ENCODE measurements at places on chromosomes 6 and 20. TPM values are rescaled to one million over a fixed set of nuclear protein-coding genes. Genes with fewer than 3 reads are reported as not detected.

The KIF13A gene
- 20.8 TPM for total RNA-seq

The SLC17A9 gene
- total RNA-seq: not detected

The EYS gene
- total RNA-seq: 0.05 TPM

The FOXO3 gene
- 7.7 TPM for total RNA-seq

The KCNS1 gene
- not detected for total RNA-seq

The MMP24 gene
- 20.7 TPM for total RNA-seq

The NRN1 gene
- 0.76 TPM for total RNA-seq

The SPATS1 gene
- not detected for total RNA-seq

The ID4 gene
- 2.4 TPM for total RNA-seq

Measured in A549 treated with DMSO at 1 μM for 4 hours (cell line).